Endodermal cell (in vitro differentiated cells): ENCODE measurements at places on chromosomes 1 and 21. TPM values are rescaled to one million over a fixed set of nuclear protein-coding genes. Genes with fewer than 3 reads are reported as not detected.

ITGB2 gene
- total RNA-seq, result 0.88 and 1.6 TPM in 2 replicates

GRCh38 chr1:118298397-118298796, 113.4 kb upstream of the SPAG17 start:
- DNase-seq, result no peak
- H3K27ac ChIP-seq, result no peak overlapping the region
- H3K4me3 ChIP-seq, result no peak overlapping the region
- H3K27me3 ChIP-seq, result no peaks in the 10 kb centered on the region

DNA sequence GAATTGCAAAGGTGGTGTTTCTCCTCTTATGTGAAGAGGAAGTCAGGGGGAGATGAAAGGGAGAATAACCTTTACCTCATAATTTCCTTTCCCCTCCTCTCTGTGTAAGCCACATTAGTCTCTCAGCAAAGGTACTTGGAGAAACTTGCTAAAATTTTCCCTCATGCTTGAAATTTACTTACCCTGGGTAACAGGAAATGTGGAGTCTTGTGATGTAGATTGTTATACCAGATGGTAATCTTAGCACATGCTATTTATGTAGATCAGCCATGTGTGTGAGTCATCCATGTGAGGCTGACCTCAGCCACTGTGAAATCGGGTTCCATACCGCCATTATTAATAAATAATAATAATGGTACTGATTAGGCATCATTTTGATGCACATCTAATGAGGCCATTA, 128.4 kb downstream of the TGFB2 start:
- no peak overlapping the region for H3K4me3 ChIP-seq
- H3K36me3 ChIP-seq, result no peaks in the 10 kb centered on the region
- no peaks in the 10 kb centered on the region for H3K27me3 ChIP-seq

DNA sequence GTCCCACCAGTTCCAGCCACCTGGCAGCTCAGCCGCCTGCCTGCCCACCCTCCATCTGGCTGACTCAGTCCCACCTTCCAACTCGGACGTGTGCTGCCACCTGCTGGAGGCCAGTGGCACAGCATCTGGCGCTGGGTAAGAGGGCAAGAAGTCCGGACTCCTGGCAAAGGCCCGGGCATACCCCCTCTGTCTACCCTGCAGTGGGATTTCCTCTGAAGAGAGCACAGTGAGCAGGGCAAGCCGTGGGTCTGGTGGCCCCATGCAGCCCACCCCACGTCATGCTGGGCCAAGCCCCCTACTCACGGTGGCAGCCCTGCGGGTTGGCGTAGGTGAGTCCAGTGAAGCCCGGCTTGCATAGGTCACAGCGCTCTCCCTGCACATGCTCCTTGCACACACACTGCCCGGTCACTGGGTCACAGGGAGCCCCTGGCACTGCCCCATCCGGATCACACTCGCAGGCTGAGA, 24.5 kb downstream of the LAMB3 start:
- peaks cover 52% of the 10 kb centered on the region for H3K27me3 ChIP-seq
- no peak overlapping the region for H3K27ac ChIP-seq
- H3K4me1 ChIP-seq, result no peaks in the 10 kb centered on the region
- peak; percentile 97 for DNase-seq

GRCh38 chr1:47834326-47834725, 162.9 kb downstream of the TRABD2B start:
- no peak overlapping the region for H3K4me3 ChIP-seq
- peaks cover 8% of the 10 kb centered on the region for H3K4me1 ChIP-seq
- H3K27ac ChIP-seq, result no peak overlapping the region
- H3K36me3 ChIP-seq, result peaks cover 22% of the 10 kb centered on the region
- H3K27me3 ChIP-seq, result no peaks in the 10 kb centered on the region
- no peak for DNase-seq
